ENCODE measurements at places on chromosomes 5 and 9.

DNA sequence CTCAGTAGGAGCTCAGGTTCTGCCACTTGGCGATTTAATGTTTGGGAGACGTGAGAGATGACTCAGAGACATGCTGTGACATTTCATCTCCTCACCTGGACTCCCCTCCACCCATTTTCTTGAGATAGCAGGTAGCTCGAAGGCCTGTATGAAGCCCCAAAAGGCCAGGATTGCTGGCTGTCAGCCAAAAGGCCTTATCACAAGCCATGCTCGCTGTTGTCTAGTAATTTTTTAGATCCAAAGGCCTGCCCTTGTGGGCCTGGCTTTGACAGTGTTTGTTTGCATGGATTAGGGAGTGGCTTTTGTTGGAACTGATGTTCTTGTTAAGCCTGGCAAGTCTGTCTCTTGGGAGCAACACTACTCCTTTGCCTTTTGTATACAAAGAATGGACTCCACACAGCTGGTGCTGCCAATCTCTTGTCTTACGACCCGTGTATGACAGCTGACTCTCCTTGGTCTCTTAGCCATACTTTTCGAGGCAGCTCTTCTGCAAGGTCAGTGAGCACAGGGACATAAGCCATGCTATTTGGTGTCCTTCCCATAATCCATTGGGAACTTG lies 22.7 kb downstream of the CAVIN4 start:
- DNase-seq: no peak

GRCh38 chr5:178997191-178997590 lies 2.1 kb upstream of the GRM6 start:
- DNase-seq: no peak

DNA sequence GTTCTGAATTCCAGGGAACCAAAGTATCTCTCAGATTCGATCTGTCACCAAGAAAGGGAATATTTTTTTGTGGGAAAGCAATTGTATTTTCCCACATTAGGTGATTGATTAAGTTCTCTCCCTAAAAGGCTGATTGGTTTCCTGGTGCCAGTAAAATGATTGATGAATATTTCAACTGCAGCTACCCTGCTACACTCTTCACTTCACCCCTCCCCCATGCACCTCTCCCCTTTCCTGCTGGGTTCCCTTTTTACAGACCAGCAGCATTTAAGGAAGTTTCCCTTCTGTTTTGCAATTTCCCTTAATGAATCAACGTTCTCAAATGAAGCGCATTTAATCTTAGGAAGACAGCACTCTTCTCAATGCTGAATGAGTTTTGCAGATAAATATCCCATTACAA lies 13.1 kb downstream of the NR6A1 start:
- DNase-seq: no peak

DNA sequence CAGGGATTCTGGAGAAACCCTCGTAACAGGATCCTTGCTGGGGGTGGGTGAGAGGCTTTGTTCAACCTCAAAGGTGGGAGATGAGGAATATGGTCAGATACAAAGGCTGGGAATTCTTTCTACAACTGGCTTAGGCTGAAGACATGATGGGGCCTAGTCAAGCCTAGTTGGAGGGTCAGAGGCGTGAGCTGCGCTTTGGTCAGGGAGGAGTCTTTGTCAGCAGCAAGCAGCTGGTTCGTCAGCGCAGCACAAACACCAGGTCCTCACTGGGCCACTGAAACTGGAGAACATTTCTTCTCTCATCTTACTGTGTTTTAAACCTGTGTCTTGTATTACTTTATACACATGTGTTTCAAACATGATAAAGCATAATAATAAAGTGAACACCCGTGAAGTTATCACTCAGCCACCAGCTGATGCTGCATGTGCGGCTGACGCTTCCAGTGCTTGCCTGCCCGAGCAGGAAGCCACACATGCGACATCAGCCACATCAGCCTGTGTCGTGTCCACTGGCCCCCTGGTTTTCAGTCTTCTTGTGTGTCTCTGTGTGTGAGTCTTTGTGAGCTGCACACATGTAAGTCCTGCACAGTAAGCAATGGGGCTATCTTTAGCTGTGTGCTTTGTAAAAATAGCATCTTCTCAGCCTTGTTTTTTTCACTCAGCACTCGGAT lies 81.5 kb downstream of the WNK2 start:
- no peak for DNase-seq

- no peak for DNase-seq
These were observed 18.8 kb upstream of the STING1 start for GRCh38 chr5:139501381-139501780.

- no peak for DNase-seq
These were observed 377 bp upstream of the PCDHAC2 start for GRCh38 chr5:140965905-140966292.

- peak; percentile 38 for DNase-seq
These were observed 44.6 kb downstream of the POC5 start for GRCh38 chr5:75672616-75673015.

Measured in fibroblast of gingiva (primary cell).